ENCODE measurements at places on chromosomes 16 and 17. TPM values are rescaled to one million over a fixed set of nuclear protein-coding genes. Genes with fewer than 3 reads are reported as not detected.

The NPIPA3 gene
- 0.70 TPM for total RNA-seq

The ZNF23 gene
- total RNA-seq, result 4.3 TPM

The CIBAR2 gene
- not detected for total RNA-seq

The PRR35 gene
- 0.61 TPM for total RNA-seq

The SLC52A1 gene
- not detected for total RNA-seq

- no peak overlapping the region for H3K27ac ChIP-seq
- no peak for DNase-seq
- H3K27me3 ChIP-seq, result no peaks in the 10 kb centered on the region
These were observed 6.3 kb downstream of the SECTM1 start for GRCh38 chr17:82327289-82327688.

DNA sequence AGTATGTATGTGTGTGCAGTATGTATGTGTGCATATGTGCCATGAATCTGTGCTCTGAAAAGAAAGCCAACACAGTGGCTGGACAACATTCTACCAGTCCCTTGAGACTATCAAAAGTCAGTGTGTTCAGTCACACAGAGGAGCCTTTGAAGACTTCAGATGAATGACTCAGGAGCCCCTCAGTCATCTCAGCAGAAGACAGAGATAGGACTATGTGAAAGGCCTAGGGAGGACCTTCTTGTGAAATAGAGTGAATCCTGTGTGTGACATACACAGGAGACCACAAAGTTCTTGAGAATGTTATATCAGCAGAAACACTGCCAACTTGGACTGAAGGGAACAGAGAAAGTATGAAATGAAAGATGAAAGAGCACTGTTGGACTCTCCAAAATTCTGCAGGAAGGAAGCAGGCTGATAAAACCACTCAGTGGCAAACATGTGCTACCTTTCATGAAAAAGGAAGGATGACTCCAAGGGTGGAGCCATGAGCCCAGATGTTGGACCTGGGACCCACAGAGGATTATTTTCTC lies 108.4 kb downstream of the METRNL start:
- no peaks in the 10 kb centered on the region for H3K27me3 ChIP-seq
- H3K4me3 ChIP-seq, result no peak overlapping the region
- H3K36me3 ChIP-seq, result no peaks in the 10 kb centered on the region
- no peak overlapping the region for H3K27ac ChIP-seq
- no peak for DNase-seq
- H3K4me1 ChIP-seq, result no peaks in the 10 kb centered on the region

DNA sequence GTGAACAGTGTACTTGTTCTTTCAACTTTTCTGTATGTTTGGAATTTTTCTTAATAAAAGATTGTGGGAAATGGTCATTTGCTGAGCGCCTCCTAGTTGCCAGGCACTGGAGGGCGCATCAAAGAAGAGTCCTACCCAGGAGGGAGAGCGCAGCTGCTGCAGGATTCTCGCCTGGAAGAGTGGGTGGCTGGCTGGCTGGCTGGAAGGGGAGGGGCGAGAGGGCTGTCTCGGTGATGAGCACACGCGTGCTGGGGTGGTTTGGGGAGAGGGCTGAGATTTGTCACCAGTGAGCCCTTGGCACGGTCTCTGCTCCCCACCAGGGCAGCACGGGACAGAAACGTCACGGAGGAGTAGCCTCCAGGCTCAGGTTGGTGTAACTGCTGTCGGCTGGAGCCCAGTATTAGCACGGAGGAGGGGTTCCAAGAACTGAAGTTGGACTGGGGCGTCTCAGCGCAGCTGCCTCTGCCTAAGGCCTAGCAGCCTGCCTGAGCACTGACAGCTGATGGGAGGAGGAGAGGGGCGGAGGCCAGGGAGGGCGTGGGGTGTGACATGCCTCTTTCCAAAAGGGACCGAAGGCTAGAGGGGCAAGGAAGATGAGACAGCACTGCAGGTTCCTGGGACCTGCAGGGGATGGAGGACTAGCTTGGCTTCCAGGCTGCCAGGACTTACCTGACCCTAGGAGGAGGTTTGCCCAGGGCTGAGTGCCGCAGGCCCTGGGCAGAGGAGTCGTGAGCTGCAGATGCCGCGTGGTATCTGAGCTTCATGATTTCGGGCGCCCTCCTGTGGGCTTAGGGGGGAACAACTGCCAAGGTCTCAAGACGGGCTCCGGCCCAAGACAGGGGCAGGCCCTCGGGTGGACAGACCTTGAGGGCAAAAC lies 5.7 kb downstream of the LDHD start:
- peak; percentile 82 for DNase-seq
- no peak overlapping the region for H3K4me3 ChIP-seq
- H3K27ac ChIP-seq, result no peak overlapping the region
- no peaks in the 10 kb centered on the region for H3K36me3 ChIP-seq
- H3K27me3 ChIP-seq, result no peaks in the 10 kb centered on the region

DNA sequence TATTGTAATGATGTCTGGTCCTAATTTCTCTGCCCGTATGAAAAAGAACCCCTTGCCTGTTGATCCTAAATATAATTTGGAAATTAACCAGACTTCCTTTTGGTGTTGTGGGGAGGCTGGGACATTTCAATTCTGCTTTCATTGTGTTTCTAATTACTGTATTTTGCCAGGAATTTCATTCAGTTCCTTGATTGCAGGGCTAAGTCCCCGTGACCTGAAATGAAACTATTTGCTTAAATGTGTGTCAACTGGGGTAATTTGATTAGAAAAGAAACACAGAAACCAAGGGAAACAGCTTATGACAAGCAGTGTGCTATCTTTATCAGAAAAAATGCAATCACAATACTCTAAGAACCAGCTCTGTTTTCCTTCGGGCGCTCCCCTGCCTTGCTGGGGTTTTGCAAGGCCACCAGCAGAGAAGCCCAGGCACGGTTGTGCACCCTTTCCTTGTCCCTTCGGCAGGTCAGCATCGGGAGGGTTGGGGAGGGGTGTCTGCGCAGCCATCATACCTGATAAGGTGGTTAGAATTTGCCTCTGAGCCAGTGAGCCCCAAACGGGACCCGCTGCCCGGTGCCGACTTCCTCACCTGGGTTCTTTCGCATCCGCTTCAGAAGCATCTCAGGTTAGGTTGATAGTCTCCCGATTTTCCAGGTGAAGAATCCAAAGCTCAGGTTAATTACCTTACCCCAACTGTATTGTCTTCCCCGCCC lies 19.4 kb downstream of the KLHL36 start:
- no peak overlapping the region for H3K27ac ChIP-seq
- H3K4me3 ChIP-seq, result no peak overlapping the region
- H3K27me3 ChIP-seq, result no peaks in the 10 kb centered on the region
- DNase-seq, result no peak
- peaks cover 12% of the 10 kb centered on the region for H3K36me3 ChIP-seq
- H3K4me1 ChIP-seq, result no peaks in the 10 kb centered on the region

GRCh38 chr16:63613701-63614100 lies 1508.2 kb downstream of the CDH11 start:
- H3K36me3 ChIP-seq, result no peaks in the 10 kb centered on the region
- no peak for DNase-seq
- H3K27ac ChIP-seq, result no peak overlapping the region
- no peak overlapping the region for H3K4me3 ChIP-seq
- no peaks in the 10 kb centered on the region for H3K4me1 ChIP-seq
- H3K27me3 ChIP-seq, result no peaks in the 10 kb centered on the region

DNA sequence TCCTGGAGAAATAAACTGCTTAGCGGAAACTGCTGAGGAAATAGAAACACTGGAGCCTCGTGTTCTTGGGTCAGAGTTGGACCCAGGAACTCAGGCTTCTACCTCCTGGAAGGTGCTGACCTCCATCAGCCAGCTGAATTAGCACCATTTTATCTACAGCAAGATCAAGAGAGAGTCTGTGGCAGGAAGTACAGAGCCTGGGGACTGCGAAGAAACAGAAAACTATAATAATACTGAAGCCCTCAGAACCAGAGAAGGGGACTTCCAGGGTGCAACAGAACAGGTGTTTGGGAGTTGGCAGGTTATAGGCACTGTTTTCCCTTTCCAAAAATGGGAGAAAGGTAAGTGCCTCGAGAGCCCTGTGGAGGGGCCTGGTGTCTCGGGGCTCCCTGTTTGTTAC lies 379.7 kb downstream of the CA10 start:
- no peaks in the 10 kb centered on the region for H3K36me3 ChIP-seq
- DNase-seq, result no peak
- no peaks in the 10 kb centered on the region for H3K4me1 ChIP-seq
- H3K4me3 ChIP-seq, result no peak overlapping the region

DNA sequence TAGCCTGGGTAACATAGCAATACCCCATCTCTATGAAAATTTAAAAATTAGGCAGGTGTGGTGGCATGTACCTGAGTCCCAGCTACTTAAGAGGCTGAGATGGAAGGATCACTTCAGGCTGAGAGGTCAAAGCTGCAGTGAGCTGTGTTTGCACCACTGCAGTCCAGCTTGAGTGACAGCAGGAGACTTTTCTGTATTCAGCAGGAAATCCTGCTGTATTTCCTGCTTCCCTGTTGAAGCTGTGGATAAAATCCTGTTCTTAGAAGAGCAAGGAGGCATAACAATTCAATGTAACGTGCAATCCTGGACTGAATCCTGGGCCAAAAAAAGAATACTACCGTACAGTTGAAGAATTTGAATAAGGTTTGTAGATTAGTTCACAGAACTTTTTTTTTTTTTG lies 62.2 kb downstream of the FBXL20 start:
- H3K36me3 ChIP-seq, result no peaks in the 10 kb centered on the region
- H3K27me3 ChIP-seq, result no peaks in the 10 kb centered on the region
- H3K27ac ChIP-seq, result no peak overlapping the region

DNA sequence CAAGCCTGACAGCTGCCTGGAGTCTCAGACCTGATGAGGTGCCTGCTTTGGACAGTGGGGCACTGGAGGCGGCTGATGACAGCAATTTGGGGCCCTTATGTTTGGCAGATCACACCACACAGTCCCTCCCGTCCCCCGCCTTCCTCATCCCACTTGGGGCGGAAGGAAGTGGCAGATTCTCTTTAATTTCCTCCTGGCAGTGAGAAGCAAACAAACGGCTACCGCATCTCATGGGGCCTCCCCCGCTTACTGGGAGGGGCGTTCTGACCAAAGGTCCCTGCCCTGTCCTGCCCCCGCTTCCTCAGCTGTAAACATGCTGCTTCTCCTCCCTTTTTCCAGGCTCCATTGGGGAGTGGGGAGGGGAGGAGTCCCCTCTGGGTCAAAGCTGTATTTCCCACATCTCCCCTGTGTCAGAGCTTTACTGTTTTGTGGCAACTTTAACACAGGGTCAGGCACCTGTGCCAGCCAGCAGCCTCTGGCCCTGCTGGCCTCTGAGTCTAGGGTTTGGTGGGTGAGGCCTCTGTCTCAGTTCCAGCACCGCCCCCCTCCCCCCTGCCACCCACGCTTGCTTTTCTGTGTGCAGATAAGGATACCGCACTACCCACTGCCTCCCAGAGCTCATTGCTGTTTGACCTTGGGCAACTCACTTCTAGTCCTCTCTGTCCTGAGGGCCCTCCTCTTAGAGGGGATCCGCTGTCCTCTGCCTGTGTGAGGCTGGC lies 5.4 kb upstream of the NFATC3 start:
- H3K4me1 ChIP-seq, result no peaks in the 10 kb centered on the region
- no peak for DNase-seq

DNA sequence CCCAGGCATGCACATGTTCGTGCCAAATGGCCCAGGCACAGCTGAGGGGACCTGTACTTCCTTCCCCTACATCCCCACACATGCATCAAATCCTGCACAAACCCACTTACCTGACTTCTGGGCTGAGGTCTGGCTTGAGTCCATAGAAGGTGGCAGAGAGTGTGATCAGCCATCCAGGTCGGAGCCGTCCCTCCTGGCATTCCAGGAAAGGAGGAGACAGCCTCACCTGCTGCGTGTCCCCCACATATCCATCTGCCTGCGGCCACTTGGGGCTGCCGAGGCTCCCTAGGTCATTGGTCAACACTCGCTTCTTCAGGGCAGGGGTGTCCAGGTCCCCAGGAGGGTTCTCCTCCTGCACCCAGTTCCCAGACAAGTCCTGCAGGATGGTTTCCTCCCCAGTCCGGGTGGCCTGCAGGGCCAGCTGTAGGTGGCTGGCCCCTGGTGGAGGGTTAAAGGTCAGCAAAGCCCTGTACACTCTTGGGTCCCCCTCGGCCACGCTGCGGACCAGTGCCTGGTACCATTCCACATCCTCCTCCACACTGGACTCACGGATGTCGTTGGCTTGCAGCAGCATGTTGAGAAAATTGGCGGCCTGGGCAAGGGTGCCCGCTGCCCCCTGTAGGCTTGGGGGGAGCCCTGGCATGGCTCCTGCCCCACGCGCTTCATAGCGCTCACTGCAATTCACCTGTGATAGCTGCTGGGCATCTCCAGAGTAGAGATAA lies 709 bp downstream of the GPR179 start:
- H3K4me1 ChIP-seq, result no peaks in the 10 kb centered on the region
- no peaks in the 10 kb centered on the region for H3K27me3 ChIP-seq
- no peaks in the 10 kb centered on the region for H3K36me3 ChIP-seq
- DNase-seq, result no peak
- no peak overlapping the region for H3K27ac ChIP-seq

DNA sequence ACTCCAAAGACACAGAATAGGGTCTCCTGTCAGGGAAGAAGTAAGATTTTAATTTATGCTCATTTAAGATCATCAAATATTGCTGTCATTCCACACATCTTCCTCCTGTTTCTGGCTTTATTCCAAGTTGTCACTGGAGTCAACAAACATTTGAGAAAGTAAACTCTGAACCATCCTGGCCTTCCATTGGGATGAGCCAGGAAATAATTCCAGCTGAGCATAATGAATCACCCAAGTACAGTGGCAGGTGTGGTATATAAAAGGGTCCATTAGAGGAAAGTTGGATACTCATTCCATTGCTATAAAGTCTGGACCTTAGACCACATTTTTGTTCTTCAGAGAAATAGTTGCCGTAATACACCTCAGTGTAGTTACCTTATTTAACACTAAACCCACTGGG lies 246.1 kb downstream of the SLC39A11 start:
- no peak overlapping the region for H3K27ac ChIP-seq
- H3K4me1 ChIP-seq, result no peaks in the 10 kb centered on the region
- no peak for DNase-seq
- H3K27me3 ChIP-seq, result no peaks in the 10 kb centered on the region
- H3K4me3 ChIP-seq, result no peak overlapping the region

GRCh38 chr17:76363107-76363842 lies 9.6 kb upstream of the PRPSAP1 start:
- no peak for DNase-seq
- H3K27me3 ChIP-seq, result no peaks in the 10 kb centered on the region
- no peak overlapping the region for H3K27ac ChIP-seq
- no peaks in the 10 kb centered on the region for H3K4me1 ChIP-seq

DNA sequence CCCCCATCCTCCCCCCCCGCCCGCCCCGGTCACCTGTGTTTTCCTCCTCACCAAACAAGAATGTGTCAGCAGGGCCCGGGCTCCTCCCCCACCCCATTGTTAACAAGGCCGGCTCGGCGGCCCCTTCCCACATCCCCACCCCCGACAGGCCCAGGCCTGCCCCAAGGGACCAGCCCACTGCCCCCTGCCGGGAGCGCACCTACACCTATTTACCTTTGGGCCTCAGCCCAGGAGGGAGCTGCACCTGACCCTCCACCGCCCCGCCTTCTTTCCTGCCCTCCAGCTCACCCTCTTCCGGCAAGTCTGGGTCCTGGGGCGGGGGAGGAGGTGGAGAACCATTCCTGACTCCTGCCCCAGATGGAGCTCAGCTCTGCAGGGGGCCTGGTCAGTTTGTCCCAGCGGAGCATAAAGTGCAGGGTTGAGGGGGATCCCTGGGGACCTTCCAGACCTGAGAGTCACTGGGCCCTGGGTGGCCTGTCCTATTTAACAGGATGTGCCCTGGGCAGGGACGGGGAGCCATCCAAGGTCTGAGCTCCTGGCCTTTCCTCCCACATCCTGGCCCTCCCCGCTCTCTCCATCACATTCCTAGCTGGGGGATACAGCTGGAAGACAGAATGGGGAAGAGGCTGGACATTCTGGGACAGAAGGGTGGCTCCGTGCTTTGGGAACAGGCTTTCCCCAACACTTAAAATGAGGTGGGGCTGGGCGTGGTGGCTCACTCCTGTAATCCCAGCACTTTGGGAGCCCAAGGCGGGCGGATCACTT lies 8.3 kb downstream of the FOXJ1 start:
- peak; percentile 69 for DNase-seq
- H3K27me3 ChIP-seq, result no peaks in the 10 kb centered on the region
- H3K4me3 ChIP-seq, result no peak overlapping the region
- no peaks in the 10 kb centered on the region for H3K4me1 ChIP-seq
- H3K27ac ChIP-seq, result peak overlapping the region; percentile 48

Data from pancreas (tissue), 10 donors.